Large intestine (tissue), 12 donors: ENCODE measurements at places on chromosomes 2 and 18. TPM values are rescaled to one million over a fixed set of nuclear protein-coding genes. Genes with fewer than 3 reads are reported as not detected.
A peak's percentile ranks its signal among the peaks of the same experiment; 100 is the strongest.

GRCh38 chr2:217736776-217737550 lies 265.8 kb downstream of the TNS1 start:
- H3K27me3 ChIP-seq: peaks cover 4% of the 10 kb centered on the region
- H3K4me3 ChIP-seq: no peak overlapping the region
- no peaks in the 10 kb centered on the region for H3K36me3 ChIP-seq
- no peak for DNase-seq

DNA sequence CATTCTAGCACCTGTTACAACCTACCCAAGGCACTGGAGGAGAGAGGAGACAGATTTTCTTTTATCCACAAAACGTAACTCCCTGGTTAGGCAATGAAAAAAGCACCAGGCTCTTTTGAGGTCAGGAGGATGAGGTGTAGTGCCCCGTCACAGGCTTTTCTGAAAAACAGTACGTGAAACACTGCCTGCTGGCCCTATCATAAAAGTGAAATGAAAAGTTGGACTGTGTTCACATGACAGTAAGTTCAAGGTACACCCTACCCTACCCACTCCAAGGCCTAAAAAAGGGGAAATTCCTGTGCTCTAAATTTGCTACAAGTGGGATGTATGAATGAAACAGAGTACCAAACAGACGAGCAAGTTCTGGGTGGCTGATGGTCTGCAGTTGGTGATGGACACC lies 17.6 kb downstream of the LGALSL start:
- H3K4me3 ChIP-seq: no peak overlapping the region
- H3K27ac ChIP-seq: peak overlapping the region; percentile 54
- peak; percentile 76 for DNase-seq
- H3K36me3 ChIP-seq: no peaks in the 10 kb centered on the region

DNA sequence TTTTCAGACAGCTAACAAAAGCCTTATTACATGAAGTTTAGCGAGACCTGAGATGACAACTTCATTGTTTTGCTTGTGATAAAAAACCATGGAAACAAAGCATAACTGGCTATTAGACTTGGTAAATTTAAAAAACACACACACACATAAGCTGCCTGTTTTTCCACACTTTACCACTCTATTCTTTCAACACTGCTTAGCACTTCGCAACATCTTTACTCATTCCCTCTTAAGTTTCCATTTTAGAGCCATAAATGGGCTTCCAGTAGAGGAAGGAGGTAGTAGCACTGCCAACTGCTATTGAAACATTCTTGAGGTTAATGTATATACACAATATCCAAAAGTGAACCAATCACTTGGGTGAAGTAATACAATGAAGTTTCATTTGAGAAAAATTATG lies 54.1 kb downstream of the BAZ2B start:
- no peak for DNase-seq
- peaks cover 5% of the 10 kb centered on the region for H3K36me3 ChIP-seq
- no peaks in the 10 kb centered on the region for H3K27me3 ChIP-seq
- H3K4me1 ChIP-seq: no peaks in the 10 kb centered on the region
- no peak overlapping the region for H3K27ac ChIP-seq

DNA sequence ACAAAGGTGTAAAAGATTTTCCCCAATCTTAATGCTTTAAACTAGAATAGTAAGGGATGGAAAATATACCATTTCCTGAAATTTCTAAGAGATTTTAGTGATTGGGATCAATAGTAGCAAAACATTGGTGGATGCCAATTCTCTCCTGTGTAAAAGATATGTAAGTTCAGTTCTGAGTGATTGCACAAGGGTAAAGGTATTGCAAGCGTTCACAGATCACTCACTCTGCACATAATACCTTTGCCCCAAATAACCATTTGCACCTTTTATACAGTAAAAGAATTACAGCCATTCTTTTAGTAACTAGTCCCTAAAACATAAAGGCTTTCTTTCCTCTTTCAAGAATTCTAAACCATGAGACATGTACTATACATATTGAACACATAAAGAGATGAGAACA lies 13.0 kb upstream of the ZCCHC2 start:
- no peak overlapping the region for H3K27ac ChIP-seq
- no peak overlapping the region for H3K4me3 ChIP-seq
- DNase-seq: peak; percentile 45
- H3K36me3 ChIP-seq: no peaks in the 10 kb centered on the region
- H3K4me1 ChIP-seq: peaks cover 8% of the 10 kb centered on the region

- H3K4me3 ChIP-seq: no peak overlapping the region
- no peaks in the 10 kb centered on the region for H3K36me3 ChIP-seq
- H3K27me3 ChIP-seq: no peaks in the 10 kb centered on the region
- no peaks in the 10 kb centered on the region for H3K4me1 ChIP-seq
- no peak overlapping the region for H3K27ac ChIP-seq
Observed at GRCh38 chr18:54004828-54005227, 219.6 kb downstream of the MBD2 start.

DNA sequence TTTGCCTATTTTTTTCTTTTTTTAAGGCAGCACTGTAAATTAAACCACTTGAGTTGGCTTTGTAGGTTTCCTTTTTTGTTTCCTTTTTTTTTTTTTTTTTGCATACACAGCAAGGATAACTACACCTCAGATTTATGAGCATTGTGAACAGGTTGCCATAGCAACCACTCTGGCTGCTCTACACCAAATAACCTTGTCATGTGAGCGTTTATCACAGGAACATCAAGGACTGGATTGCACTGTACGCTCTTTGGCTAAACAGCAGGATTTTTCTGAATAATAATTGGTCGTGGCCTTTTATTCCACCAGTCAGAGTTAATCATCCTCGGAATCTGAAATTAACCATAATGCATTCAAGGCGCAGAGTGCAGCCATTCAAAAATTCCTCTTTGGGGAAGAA lies 199.1 kb upstream of the SLC14A2 start:
- H3K4me1 ChIP-seq: peaks cover 11% of the 10 kb centered on the region
- no peaks in the 10 kb centered on the region for H3K27me3 ChIP-seq
- H3K36me3 ChIP-seq: no peaks in the 10 kb centered on the region

Gene ARHGEF4
- 5.4 TPM for polyA plus RNA-seq

Gene TMEM182
- 6.3 TPM for polyA plus RNA-seq

Gene CYS1
- 22.1 TPM for polyA plus RNA-seq

Gene MZT2B
- polyA plus RNA-seq: 166 TPM

Gene LYG2
- polyA plus RNA-seq: 0.16 TPM

Gene PLEKHH2
- polyA plus RNA-seq: 14.7 TPM

Gene ATP8B1
- polyA plus RNA-seq: 68.2 TPM
